ENCODE measurements at places on chromosomes 7 and 10.
A peak's percentile ranks its signal among the peaks of the same experiment; 100 is the strongest.

GRCh38 chr10:13894412-13895093 lies 307.8 kb downstream of the PRPF18 start:
- no peak for DNase-seq

DNA sequence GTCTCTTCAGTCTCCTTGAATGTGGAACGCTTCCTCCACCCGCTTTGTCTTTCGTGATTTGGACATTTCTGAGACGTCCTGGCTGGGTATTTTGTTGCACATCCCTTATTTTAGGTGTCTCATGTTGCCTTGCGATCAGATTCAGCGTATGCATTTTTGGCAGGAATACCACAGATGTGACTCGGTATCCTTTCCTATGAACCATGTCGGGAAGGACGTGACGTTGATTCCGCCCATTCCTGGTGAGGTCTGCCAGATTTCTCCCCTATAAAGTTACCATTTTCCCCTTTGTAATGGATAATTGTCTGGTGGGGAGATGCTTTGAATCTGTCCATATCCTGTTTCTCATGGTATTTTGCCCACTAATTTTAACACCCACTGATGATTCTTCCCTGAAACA lies 49.6 kb downstream of the RBM17 start:
- no peak for DNase-seq

DNA sequence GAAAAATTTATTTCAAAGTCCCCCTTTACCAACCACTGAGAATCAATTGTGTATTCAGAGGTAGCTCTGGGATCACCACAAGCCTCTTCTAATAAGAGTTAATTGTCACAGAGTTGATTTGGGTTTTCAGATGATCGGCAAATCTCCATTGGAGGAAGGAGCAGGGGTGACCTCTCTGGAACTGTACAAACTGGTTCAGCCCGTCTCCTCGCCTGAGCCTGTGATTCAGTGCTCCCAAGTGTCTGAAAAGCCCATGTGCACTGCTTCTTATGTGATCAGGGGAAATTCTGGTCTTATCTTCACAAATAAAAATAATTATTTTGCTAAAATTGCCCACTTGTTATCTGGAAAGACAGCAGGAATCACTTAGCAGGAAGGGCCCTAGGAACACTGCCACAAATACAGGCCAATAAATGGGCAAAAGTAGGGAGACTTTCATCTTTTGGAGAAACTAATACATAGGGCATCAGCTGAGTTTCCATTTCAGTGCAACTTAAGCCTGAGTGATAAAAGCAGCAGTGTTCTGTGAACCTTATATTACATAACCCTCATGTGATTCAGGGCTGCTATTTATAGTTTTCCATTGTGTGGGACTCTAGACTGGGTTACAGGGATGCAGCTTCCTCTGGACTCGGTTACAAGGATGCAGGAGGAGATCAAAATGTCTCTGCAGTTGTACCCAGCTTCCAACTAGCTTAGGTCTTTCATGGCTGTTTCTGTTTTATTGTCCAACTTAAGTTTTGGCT lies 32.3 kb downstream of the CDK1 start:
- no peak for DNase-seq

DNA sequence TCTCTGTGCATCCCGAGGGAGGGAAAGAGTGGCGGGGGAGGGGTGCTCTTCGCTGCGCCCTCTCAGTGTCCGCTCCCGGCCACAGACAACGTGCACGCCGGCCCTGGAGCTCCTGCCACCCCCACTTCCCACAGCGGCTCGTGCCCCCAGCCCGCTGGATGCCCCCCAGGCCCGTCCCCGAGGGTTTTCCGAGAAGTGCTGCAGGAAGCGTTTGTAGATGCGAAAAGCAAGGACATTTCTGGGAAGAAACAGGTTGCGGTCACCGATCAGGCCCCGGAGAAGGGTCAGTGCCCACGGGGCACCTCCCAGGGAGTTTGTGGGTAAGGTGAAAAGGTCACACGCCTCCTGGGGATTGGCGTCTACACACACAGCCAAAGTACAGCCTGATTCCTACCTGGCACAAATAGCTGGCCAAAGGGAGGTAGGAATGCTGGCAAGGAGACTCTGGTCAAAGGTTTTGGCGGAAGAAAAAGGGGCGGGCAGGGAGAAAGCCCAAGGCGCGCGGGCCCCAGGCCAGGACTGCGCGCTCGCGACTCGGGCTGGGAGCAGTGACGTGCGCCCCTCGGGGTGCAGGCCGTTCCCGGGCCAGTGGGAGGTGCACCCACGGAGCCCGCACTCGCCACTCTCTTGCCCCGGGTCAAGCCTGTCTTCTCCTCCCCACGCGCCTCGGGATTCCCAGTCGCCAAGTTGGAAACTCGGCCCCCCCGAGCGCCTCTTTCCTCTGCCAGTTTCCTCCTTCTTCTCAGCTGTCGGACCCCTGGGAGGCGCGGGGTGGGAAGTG lies 1.5 kb upstream of the NRP1 start:
- DNase-seq, result peak; percentile 35

DNA sequence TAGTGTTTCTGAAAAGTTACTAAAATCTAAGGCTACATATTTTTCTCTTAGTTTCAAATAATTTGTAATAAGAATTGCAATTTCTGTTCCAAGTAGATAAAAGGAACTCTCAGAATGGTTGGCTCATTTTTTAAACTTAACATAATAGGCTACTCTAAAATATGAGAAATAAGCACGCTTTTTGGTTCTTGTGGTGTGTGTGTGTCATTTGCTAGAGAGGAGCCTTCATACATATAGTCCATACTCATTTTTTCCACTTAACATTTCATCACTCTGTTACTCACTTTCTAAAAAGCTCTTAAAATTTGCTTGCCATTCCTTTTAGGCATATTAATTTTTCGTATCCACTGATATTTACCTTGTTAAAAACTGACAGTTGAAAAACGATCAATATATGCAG lies 74.0 kb upstream of the VWDE start:
- DNase-seq, result no peak

GRCh38 chr7:54989453-54990225 lies 29.2 kb upstream of the EGFR start:
- DNase-seq, result no peak

DNA sequence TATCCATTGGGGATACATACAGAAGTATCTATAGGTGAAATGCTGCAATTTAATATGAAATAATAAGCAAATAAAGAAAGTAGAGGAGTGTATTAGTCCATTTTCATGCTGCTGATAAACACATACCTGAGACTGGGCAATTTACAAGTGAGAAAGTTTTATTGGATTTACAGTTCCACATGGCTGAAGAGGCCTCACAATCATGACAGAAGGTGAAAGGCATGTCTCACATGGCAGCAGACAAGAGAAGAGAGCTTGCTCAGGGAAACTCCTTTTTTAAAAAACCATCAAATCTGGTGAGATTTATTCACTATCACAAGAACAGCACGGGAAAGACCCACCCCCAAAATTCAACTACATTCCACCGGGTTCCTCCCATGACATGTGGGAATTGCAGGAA lies 82.8 kb upstream of the TRIM24 start:
- no peak for DNase-seq

- DNase-seq, result no peak
These were observed 240.2 kb downstream of the C7orf25 start for GRCh38 chr7:42671627-42672026.

- no peak for DNase-seq
These were observed 332.6 kb downstream of the SH2D4B start for GRCh38 chr10:80870282-80870681.

DNA sequence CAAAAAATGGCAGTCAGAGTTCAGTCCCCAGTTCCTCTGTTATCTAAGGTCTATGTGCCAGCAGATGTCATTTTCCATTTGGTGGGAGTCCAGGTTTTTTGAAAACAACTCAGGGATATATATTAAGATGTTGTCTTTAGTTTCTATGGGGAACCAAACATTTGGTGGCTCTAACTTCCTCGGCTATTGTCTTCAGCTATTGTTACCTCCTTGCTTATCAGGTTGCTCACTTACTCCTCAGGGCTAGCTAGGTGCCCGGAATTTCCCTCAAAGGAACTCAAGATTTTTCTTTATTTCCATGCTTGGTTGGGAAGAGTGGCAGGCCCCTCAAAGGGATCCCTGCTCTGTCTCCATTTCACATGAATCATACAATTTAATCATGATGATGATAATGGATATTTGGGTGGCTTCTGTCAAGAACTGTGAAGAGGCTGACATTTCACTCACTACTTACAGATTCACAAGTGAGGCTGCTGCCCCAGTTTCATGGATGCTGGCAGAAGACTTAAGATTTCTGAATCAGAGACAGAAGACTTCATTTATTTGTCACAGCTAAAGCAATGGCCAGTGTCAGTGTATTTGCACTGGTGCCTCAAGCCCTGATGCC lies 182.8 kb downstream of the PKD1L1 start:
- no peak for DNase-seq

Measured in SK-N-DZ (cell line).